NT2/D1 (cell line): ENCODE measurements at places on chromosomes 5 and 9.

GRCh38 chr9:109002141-109002540 lies 11.2 kb downstream of the CTNNAL1 start:
- no peak for DNase-seq

GRCh38 chr5:10747678-10748622 lies 13.1 kb downstream of the DAP start:
- DNase-seq = no peak

GRCh38 chr9:98530806-98531386 lies 177.8 kb downstream of the GABBR2 start:
- no peak for DNase-seq

GRCh38 chr9:132410642-132411041 lies 631 bp downstream of the CFAP77 start:
- no peak for DNase-seq

DNA sequence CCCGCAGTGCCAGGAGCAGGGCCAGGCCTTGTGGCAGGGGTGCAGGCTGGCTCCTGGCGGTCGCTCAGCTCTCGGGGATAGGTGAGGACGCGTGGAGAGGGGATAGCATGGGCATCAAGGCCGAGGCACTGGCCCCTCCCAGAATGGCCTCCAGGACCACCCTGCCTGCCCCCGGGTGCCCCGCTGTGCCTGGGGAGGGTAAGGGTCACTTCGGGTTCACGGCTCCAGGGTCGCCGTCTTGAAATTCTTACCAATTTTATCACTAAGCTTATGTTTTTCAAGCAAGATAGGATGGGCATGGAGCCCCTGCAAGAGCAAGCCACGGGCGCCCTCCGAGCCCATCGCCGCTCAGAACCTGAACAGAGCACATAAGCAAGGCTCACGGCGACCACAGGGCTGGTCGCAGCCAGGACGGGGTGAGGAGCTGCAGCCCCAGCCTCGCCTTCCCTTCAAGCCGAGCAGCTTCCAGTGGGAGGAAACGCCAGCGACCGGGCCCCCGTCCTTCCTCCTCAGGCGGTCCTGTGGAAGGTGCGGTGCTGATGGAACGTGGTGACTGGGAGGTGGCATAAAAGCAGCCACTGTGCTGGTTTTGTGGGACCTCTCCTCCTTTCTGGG lies 14.2 kb upstream of the CLPTM1L start:
- no peak for DNase-seq

- DNase-seq = no peak
These were observed 86.9 kb downstream of the AOPEP start for GRCh38 chr9:94813379-94813778.

DNA sequence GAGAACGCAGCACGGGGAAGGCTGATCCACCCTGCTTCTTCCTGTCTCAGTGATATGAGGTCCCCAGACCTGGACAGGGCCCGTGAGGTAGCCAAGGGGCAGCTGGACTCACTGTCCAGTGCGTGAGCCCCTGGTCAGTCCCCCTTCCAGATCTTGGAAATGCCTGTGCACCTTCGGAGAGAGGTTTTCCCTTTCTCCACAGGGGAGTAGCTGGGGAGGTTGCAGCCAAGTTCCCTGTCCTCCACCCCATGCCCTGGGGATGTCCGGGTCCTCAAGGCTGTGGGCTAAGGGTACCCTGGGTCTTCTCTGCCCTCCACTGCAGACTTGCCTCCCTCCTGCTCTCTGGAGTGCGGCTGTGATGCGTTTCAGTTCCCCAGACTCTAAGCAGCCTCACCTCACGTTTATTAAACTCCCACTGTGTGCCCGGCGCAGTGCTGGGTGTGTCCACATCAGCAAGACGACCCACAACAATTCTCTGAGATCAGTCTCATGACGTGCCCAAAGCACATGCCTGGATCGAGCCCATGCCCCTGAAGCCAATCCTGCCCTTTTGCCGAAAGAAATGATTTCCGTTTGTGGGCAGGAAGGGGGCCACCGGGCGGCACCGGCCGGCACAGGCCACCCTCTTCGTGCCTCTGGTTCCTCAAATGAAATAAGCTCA lies 101.3 kb upstream of the PHYKPL start:
- no peak for DNase-seq

DNA sequence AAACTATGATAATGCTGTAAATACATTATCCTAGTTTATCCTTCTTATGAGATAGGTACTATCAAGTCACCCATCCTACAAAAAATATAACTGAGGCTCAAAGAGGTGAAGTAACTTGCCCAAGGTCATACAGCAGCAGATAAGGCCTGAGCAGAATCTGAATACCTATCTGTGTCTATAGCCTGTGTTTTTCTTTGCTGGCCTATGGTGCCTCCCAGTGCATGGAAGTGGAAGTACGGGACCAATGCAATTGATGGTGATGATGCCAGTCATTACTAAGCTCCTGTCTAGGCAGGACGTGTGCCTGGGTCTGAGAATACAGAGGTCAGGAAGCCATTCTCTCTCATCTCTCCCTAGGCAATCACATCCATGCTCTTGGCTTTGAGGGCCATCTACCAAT lies 67.8 kb downstream of the FAT2 start:
- peak; percentile 39 for DNase-seq

- DNase-seq = no peak
These were observed 53.9 kb downstream of the RAI14 start for GRCh38 chr5:34709861-34710673.

GRCh38 chr9:87954230-87954629 lies 20.1 kb downstream of the CDK20 start:
- DNase-seq = no peak

DNA sequence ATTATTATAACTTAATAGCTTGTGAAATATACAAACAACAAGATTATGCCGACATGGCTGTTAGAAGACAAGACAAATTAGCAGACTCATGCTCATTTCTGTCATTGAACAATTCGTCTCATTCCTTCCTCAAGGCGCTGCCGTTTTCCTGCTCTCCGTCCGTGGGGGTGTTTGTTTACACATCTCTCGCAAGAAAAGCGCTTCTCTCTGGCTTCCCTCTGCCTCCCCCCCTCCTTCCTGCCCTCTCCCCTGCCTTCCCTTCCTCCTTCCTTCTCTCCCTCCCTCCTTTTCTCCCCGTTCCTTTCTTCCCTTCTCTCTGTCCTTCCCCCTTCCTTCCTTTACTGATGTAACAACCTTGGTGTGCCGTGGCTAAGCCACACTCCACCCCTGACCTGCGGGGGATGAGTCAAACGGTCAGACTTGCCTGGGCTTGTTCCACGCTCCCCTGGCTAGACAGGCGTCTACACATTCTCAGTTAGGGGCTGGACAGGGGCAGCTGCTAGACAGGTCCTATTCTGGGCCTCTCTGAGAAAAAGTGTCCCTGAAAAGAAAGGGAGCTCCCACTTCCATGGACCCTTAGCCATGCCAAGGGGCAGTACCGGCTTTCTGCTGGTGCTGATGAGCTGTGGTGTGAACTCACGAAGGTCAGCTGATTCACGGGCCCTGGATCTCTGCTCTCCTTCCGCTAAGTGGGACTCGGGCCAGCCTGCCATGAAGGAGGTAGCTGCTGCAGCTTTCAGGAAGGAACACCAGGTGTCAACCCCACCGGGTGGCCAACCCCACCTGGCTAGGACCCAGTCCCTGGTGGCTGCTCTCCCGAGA lies 32.0 kb upstream of the SPTLC1 start:
- DNase-seq = no peak

DNA sequence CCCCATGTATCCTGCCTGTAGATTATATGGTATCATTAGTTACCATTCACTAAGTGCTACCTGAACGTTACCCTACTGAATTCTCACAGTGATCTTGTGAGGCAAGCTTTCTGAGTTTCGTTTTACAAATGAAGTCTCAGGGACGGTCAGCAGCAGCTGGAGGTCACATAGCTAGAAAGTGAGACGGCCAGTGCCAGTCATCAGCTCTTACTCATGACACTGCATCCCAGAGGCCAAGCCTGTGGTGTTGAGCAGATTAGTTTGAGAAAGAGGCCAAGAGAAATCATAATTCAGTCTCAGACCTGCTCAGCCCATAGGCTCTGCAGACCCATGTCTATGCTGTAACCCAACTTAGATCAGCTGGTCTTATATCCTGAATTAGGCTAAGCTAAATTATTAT lies 95.7 kb upstream of the EGFLAM start:
- DNase-seq = no peak

DNA sequence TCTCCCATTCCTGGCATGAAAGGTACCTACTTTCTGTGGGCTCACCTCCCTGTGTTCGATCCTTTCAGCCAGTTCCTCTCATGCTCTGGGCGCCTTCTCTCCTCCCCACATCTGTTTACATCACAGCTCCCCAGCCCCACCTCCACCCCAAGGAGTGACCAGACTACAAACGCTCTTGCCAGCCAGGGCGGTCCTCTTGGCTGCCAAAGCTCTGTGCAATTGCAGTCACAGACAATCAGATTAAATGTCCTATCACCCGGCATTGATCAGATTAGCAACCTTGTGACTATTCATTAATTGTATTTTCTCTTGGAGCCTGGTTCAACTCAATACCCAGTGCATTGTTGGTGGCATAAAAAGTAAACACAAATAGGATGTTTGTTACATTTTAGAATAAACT lies 211.2 kb upstream of the TBCA start:
- no peak for DNase-seq

DNA sequence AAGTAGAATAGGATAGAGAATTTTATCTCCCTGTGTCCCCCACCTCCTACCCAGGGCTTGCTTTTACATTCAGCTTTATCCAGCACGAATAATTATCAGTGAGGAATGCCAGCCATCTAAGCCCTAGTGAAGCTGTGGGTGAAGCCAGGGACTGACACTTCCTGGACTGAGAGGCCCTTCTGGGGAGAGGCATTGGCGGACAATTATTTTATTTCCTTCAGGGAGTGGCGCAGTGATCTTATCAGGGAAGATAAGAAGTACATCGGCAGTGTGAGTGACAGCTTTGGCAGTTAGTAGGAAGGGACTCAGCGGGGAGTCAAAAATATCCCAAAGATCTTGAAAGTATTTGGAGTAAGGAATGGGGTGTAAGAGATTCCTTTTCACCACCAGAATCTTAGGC lies 34.9 kb upstream of the RPS23 start:
- no peak for DNase-seq

DNA sequence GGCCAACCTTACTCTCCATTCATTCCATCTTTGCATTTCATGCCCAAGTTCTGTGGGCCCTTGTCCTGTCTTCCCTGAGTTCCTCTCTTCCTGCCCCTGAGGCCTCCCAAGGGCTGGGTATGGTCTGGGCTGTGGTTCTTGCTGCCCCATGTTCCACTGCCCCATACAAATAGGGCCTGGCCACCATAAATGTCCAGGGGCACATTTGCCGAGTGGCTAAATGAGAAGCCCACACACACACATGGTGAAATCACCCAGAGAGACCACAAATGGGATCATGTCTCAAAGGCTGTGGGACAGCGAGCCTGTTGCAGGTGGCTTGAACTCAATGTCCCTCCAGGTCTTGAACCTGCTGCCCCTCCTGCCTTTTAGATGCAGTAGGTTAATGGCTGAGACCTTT lies 1.2 kb downstream of the TIFAB start:
- DNase-seq = no peak

DNA sequence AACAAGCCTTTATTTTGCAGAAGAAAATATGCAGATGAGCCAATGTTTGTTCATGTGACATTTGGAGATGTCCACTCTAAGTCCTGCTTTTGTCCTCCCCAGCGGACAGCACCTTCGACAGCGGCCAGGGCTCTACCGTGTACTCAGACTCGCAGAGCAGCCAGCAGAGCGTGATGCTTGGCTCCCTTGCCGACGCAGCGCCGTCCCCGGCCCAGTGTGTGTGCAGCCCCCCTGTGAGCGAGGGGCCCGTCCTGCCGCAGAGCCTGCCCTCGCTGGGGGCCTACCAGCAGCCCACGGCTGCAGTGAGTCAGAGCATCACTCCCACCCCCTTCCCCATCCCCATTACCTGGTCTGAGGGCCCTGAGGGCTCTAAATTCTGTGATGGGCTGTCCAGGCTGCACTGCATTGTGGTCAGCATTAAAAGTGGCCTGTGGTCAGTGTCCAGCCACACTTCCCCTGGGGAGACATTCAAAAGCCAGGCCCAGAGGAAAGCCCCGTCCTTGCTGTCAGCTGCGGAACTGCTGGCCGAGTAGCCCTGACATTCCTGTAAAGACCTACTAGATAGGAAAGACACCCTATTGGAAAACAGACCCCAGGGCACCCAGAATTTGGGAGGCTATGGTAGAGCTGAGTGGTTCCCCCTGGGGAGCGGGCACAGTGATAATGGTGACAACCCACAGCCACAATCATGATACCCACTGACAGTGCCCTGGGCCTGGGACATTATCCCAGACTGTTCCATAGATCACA lies 69.0 kb downstream of the WNK2 start:
- no peak for DNase-seq

GRCh38 chr9:125523681-125524080 lies 183.3 kb downstream of the MAPKAP1 start:
- DNase-seq = no peak

DNA sequence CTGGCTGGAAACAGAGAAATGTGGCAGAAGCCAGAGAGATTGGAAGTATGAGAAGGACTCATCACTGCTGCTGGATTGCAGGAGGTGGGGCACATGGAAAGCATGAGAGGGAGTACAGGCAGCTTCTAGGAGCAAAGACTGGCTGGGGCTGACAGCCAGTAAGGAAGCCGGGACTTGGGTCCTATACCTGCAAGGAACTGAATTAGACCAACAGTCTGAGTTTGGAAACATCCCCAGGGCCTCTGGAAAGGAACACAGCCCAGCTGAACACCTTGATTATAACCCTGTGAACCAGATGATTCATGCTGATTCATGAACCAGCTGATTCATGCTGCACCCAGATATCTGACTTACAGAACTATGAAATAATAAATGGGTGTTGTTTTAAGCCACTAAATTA lies 93.4 kb downstream of the OSTF1 start:
- DNase-seq = no peak

GRCh38 chr9:36985769-36986467 lies 48.1 kb downstream of the PAX5 start:
- peak; percentile 38 for DNase-seq

DNA sequence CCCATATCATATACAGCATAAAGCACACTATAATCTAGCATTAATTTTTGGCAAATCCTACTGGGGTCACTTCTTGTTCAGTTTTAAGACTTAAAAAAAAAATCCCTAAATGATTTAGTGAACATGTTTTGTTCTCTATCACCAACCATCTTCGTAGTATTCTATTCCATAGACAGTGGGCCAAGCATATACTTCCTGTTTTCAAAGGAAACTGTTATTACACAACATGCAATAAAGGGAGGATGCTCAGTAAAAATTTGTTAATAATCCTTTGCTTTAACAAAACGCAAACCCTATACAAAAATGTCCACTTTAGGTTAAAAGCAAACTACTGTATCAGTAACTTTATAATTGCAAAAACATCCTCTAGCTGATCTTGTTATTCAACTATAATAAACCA lies 13.0 kb downstream of the CCNH start:
- no peak for DNase-seq
